Stimulated activated CD4-positive, alpha-beta T cell treated with anti-CD3 and anti-CD28 coated beads, TNF-alpha, amount 100 ng/mL, for 1 hour (primary cell): ENCODE measurements at places on chromosomes 4 and X.

- no peak for DNase-seq
Observed at GRCh38 chr4:155795991-155796390, 37.2 kb downstream of the GUCY1B1 start.

GRCh38 chrX:143081231-143081630, 55.5 kb downstream of the SPANXN4 start:
- DNase-seq = no peak

- DNase-seq = no peak
Observed at GRCh38 chr4:15385928-15386327, 41.9 kb upstream of the C1QTNF7 start.

- DNase-seq = no peak
Observed at GRCh38 chrX:51395810-51396728, 63.4 kb downstream of the NUDT10 start.

DNA sequence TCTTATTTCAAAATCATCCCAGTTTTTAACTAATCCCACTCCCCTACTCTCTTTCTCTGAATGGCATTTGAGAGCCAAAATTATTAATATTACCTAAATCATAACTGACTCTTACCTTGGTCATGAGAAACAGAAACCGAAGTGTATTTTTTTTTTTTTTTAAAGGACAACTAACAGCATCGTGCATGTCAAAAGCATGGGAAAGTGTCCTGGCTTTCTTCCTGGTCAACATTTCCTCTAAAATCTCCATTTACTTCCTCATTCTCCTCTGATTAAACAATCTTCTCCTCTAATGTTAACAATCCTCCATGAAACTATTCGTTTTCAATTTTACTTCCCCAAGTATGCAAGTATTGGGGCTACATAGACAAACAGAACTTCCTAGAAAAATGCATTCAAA, 2.1 kb upstream of the STS start:
- no peak for DNase-seq

- no peak for DNase-seq
Observed at GRCh38 chr4:149248191-149248764, 567.4 kb downstream of the IQCM start.
